ENCODE measurements at places on chromosomes 7 and 10.

GRCh38 chr10:17444388-17444714 is 10.0 kb downstream of the ST8SIA6 start:
- no peak for DNase-seq

DNA sequence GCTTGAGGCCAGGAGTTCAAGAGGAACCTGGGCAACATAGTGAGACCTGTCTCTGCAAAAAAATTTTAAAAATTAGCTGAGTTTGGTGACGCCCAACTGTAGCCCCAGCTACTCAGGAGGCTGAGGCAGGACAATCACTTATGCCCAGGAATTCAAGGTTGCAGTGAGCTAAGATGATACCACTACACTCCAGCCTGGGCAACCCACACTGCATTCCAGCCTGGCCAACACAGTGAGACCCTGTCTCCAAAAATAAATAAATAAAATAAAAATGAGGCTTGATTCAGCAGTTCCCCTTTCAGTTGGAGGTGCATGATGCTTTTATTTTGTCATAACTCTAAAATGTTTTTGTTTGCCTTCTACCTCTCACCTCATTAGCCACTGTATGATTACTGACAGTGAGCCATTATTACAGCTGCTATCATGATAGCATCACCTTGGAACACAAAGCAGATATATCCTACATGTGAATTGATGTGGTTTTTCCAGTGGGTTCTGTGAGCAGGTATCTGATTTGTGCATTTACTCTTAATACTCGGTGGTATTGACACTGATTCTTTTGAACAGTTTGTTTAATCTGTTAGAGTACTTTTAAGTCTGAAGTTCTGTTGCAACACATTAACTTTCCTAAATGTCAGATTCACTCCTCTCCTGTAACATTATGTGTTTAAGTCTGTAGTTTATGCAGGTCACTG is 49.1 kb downstream of the ARID5B start:
- DNase-seq, result no peak

DNA sequence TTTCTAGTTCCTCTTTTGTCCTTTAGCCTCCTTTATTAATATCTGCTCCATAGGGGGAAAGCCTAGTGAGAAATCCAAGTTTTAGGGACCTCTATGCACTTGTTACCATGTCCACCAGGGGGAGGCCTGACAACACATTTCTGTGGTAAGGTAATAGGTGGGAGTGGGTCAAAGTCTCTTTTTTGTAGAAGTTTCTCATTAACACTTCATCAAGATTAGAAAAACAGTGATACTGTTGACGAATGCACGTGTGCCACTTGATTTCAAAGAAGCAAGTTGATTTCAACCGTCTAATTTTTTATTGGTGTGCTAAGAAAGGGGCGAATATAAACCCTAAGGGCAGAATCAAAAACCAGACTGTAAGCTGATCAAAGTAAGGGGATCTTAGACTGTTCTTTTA is 30.6 kb downstream of the CISD1 start:
- DNase-seq, result peak; percentile 1

- no peak for DNase-seq
Measured at GRCh38 chr7:50559881-50560280, 5.3 kb downstream of the DDC start.

GRCh38 chr10:84783386-84783785 is 455.0 kb downstream of the CCSER2 start:
- DNase-seq, result peak; percentile 16

- DNase-seq, result no peak
Measured at GRCh38 chr7:163971-164881, 28.1 kb upstream of the FAM20C start.

- no peak for DNase-seq
Measured at GRCh38 chr10:31769564-31769963, 159.1 kb downstream of the ARHGAP12 start.

- DNase-seq, result no peak
Measured at GRCh38 chr7:6917258-6917657, 91.2 kb upstream of the CCZ1B start.

DNA sequence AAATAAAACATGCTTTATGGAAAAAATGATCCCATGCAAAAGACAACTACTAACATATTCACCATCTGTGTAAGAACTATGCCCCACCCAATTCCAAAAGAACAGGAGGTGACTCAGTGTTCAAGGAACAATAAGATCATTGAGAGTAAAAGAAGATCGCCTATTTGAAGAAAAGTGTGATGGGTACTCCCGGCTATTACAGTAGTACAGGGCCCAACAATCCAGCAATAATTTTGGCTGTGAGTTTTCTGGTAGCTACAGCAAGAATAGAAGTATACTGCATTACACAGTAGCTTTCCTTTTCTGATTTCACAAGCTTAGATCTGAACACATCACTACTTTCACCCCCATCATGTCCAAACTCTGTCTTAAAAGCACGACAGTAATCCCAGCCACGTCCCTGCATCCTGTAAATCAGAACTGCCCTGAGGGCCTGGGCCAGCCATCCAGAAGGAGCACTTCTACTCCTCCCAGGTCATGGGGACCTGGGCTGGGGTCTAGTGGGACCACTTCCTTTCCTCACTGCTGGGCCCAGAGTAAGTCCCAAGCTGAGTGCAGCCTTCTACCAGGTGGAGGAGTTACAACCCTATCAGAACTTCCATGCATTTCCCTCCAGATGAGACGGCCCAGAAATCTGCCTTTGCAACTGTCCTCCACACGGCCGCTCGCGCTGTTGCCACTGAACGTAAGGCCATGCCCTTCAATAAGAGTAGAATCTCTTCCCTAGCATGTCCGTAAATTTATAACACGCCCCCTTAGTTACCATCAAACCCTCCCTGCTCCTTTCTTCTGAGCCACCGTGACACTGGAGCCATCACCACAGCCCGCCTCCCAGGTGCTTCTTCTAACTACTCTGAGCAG is 7.9 kb downstream of the ESYT2 start:
- DNase-seq, result no peak

GRCh38 chr7:1809070-1809469 is 139.0 kb downstream of the ELFN1 start:
- no peak for DNase-seq

DNA sequence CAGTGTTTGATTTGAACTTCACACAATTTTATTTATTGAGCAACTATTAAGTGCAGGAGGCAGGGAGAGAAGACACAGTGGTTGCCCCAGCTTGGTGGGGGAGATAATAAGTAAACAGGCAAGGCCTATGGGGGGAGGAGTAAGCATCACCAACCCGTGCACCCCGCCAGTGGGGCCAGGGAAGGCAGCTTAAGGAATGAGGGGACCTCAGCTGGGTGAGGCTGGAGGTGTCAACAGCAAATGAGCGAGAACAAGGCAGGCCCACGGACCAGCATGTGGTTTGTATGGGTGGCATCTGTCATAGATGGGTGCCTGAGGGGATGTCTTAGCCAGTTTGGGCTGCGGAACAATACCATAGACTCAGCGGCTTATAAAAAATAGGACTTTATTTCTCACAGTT is 24.1 kb upstream of the CRHR2 start:
- DNase-seq, result no peak

DNA sequence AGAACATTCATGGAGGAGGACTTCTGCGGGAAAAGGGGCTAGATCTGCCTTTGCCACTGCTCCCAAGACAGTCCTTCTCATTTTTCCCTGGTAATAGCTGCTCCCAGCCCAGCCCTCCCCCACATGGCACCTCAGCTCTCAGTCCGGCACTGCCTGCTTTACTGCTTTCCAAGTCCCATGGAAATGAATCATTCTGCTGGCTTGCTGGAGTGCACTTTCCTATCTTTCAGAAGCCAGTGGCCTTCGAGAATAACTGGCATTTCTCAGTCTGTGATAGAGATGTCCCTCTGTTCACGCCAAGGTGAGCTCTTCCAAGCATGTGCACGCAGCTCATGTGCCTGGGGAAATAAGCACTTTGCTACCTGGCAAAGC is 61.4 kb downstream of the SYPL1 start:
- no peak for DNase-seq

DNA sequence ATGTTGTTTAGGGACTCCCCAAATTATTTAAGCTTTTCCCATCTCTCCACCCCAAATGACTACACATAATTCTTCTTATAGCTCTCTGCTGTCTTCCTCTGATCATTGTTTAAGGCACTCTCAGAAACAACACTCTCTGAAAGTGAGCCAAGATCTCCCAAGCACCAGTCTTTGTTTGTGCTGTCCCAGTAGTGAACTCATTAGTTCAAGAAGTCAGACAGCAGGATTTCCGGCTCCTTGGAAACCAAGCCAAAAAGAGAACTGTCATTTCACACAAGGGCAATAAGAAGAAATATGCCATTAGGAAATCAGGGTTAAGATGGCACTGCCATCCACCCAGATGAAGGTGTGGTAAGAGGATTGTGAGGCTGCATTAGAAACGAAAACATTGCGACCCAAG is 83.1 kb downstream of the FZD1 start:
- no peak for DNase-seq

DNA sequence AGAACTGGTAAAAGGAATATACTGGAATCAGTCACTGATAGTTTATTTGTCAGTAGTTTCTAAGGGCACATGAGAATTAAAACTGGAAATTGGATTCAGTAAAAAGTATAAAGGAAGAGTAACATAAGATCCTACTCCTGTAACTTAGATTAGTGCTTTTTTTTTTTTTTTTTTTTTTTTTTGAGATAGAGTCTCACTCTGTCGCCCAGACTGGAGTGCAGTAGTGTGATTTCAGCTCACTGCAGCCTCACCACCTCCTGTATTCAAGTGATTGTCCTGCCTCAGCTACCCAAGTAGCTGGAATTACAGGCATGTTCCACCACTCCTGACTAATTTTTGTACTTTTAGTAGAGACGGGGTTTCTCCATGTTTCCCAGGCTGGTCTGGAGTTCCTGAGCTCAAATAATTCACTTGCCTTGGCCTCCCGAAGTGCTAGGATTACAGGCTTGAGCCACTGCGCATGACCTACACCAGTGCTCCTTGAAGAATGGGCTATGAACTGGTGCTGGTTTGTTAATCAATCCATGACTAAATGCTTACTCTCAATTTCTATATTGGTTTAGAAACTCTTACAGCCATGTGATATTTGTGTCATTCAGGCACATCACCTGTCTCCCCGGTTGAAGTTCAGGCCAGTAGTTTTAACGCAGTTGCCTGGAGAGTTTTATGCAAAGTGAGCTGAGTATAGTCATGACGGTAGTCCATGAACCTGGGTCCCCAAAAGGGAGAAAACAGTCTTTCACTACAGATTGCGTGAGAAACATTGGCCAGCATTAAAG is 65.0 kb downstream of the ZEB1 start:
- no peak for DNase-seq

- DNase-seq, result no peak
Measured at GRCh38 chr7:131103997-131104396, 223.7 kb upstream of the MKLN1 start.

Data from SHP77 treated with DMSO at 0.1 percent for 48 hours (cell line).